ENCODE measurements at places on chromosomes 16 and 17.

DNA sequence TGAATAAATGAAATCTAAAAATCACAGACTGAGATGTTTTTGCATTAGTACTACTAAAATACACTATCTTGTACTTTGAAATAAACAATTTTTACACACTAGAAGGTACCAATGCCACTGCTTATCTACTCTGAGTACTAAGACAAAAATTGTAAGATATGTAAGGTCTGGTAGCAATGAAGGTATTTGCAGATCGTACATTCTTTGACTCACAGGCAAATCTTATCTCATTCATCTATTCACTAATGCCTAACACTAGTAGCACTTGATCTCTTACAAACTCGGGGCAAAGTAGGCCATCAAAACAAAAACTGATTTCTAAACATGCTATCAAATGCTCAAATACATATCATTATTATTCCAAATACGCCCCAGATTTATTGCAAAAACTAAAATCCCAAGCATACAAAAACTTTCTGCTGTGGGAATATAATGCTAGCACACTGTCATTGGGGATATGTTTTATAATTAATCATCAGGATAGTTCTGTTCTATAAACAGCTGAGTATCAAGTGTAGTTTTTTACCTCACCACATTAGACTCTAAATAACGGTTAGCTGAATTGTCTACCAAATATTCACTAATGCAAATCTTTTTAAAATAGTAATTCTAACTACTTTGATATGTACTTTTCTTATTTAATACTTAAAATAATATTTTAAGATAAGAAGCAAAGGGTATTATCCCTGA, 68.0 kb downstream of the MED13 start:
- H3K27me3 ChIP-seq = no peaks in the 10 kb centered on the region
- H3K36me3 ChIP-seq = peaks cover 83% of the 10 kb centered on the region
- no peak overlapping the region for H3K4me3 ChIP-seq
- H3K27ac ChIP-seq = no peak overlapping the region

DNA sequence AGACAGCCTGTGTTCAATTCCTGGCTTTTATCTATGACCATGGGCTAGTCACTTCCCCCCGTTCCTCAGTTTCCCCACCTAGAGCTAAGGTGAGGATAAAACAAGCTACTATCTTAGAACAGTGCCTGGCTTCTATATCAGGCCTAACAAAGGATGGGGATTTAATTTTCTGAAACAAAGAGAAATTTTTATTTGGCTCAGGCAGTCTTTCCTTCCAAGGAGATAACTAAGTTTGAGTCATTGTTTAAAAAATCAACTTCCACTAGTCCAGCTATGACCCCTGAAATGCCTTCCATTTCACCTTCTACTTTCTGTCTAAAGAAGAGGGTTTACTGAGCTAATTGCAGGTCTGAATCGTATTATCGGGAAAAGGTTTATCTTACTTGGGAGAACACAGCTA, 99.0 kb downstream of the CMIP start:
- peaks cover 33% of the 10 kb centered on the region for H3K4me1 ChIP-seq
- H3K4me3 ChIP-seq = no peak overlapping the region
- no peak for DNase-seq
- peak overlapping the region; percentile 6 for H3K27ac ChIP-seq
- peaks cover 19% of the 10 kb centered on the region for H3K36me3 ChIP-seq

GRCh38 chr16:65532846-65533245, 411.0 kb upstream of the CDH11 start:
- peaks cover 9% of the 10 kb centered on the region for H3K4me1 ChIP-seq
- DNase-seq = no peak
- H3K27ac ChIP-seq = no peak overlapping the region
- no peaks in the 10 kb centered on the region for H3K36me3 ChIP-seq
- no peak overlapping the region for H3K4me3 ChIP-seq
- H3K27me3 ChIP-seq = no peaks in the 10 kb centered on the region

DNA sequence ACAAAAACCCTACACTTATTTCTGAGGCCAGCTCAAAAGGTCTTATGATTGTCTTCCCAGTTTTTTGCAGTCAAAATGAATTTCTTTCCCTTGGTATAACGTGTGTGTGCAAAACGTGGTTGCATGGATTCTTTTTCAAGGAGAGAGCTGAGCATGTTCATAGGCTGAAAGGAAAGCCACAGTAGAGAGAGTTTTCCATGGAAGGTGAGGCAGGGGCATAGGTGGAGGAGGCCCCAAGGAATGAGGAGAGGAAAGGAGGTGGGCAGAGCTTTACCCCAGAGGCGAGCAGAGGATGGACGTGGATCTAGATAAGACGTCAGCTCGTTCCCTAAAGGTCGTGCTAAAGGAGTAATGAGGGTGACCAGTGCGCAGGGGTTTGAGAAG, 22.8 kb downstream of the TRPV2 start:
- H3K4me3 ChIP-seq = peak overlapping the region; percentile 14
- H3K27me3 ChIP-seq = no peaks in the 10 kb centered on the region
- H3K4me1 ChIP-seq = peaks cover 12% of the 10 kb centered on the region
- peaks cover 42% of the 10 kb centered on the region for H3K36me3 ChIP-seq
- H3K27ac ChIP-seq = peak overlapping the region; percentile 93
- DNase-seq = no peak

DNA sequence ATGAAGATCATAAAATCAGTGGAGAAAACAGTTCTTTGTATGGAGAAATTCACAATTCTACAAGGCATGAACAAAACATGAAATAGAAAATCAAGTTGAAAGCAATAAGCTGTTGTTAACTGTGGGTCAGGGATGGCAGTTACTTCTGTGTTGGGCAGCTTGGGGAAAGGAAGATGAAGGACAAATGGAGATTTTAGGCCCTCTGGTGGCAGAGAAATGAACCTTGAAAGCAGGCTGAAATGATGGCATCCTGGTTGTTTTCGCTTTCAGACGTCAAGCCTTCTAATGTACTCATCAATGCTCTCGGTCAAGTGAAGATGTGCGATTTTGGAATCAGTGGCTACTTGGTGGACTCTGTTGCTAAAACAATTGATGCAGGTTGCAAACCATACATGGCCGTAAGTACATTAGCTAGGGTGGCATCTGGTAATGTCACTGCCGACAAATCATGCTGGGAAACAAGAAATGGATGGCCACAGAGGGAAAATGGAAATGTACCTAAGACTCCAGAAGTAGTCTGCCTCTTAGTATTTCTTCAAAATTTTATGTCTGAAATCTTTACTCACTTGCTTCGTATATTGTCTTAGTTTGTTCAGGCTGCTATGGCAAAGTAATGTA, 108.9 kb downstream of the MAP2K6 start:
- H3K36me3 ChIP-seq = no peaks in the 10 kb centered on the region
- DNase-seq = no peak
- H3K4me3 ChIP-seq = no peak overlapping the region
- no peaks in the 10 kb centered on the region for H3K27me3 ChIP-seq
- H3K27ac ChIP-seq = no peak overlapping the region

- H3K27me3 ChIP-seq = no peaks in the 10 kb centered on the region
- no peak overlapping the region for H3K4me3 ChIP-seq
- no peak for DNase-seq
- H3K4me1 ChIP-seq = no peaks in the 10 kb centered on the region
- peaks cover 59% of the 10 kb centered on the region for H3K36me3 ChIP-seq
Measured at GRCh38 chr17:21001111-21001812, 41.5 kb downstream of the USP22 start.

DNA sequence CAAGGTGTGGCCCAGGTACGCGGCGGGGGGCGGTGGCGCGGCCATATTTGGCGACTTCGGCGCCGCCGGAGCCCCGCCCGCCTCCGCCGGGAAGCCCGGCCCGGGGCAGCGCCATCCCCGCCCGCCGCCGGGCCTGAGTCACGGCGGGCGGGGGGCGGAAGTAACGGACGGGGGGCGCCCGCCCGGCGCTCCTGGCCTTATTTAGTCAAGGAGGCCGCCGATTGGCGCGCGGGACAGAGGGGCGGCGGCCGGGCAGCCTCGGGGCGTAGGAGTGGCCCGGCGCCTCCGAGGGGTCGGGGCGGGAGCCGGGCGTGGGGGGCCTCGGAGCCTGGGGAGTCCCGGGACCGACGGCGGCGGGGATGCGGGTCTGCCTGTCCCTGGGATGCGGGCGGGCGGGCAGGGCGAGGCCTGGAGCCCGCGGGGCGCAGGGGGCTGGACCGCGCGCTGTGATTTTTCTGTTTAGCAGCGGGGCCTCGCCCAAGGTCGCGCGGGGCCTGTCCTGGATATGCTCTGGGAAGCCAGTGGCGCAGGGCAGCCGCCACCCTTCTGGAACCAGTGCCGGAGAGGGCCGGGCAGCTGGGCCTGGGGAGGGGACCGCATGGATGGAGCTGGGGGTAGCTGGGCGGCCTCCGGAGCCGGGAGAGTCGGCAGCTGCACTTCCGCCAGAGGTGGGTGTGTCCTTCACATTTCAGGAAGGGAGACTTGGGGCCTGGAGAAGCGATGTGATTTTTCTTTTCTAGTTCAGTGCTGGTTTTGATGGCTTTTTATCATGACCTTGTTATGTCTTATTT, 2.3 kb upstream of the ACTG1 start:
- peaks cover 5% of the 10 kb centered on the region for H3K4me1 ChIP-seq
- peak overlapping the region; percentile 66 for H3K4me3 ChIP-seq
- H3K36me3 ChIP-seq = peaks cover 24% of the 10 kb centered on the region
- H3K27ac ChIP-seq = peak overlapping the region; percentile 97

- DNase-seq = no peak
- no peaks in the 10 kb centered on the region for H3K36me3 ChIP-seq
- H3K4me1 ChIP-seq = no peaks in the 10 kb centered on the region
- H3K27me3 ChIP-seq = peaks cover 82% of the 10 kb centered on the region
Measured at GRCh38 chr17:37744633-37744927, 279 bp downstream of the HNF1B start.

DNA sequence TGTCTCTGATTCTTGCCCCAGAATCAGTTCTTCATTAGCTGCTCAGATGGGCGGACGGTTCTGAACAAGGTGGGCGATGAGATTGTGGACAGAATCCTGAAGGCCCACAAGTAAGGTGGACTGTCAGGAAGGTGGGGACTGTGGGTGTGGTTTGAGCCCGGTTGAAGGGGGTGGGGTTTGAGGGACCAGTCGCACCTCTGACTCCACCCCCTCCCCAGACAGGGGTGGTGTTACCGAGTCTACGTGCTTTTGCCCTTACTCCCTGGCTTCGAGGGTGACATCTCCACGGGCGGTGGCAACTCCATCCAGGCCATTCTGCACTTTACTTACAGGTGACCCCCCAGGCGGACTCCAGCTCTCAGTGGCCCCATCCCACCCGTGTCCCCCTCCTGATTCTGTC, 11.3 kb downstream of the PLD2 start:
- peaks cover 28% of the 10 kb centered on the region for H3K36me3 ChIP-seq
- no peak overlapping the region for H3K27ac ChIP-seq
- no peaks in the 10 kb centered on the region for H3K4me1 ChIP-seq

DNA sequence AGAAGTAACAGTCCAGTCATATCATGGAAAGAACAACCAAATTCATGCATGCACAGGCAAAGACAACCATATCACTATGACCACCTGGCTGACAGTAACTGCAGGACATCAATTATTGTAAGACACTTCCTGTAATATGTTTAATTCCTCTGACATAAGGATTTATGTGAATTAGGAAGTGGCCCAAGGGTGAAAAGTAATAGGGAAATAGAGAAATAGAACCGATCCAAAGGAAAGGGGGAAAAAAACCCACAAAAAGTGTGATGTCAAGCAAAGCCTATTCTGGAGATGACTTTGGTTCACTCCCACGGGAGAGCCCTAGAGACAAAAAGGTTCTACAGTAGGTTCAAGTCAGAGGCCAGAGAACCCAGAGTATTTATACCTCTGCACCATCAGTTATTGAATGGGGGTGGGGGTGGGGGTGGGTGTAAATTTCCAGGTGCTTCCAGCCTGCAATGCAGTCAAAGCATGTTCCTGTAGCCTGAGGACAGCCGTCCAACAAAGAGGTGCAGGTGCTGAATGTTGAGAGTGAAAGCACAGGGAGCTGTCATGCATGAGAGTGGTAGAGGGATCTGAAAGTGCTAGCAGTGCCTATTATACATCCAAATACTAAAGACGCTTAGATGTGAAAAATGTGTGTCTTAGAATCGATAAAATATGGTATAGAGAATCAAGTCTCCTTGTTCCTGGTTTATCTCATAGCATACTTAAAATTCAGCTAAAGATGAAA, 95.6 kb upstream of the HLF start:
- no peaks in the 10 kb centered on the region for H3K27me3 ChIP-seq
- H3K36me3 ChIP-seq = no peaks in the 10 kb centered on the region
- DNase-seq = no peak
- peaks cover 13% of the 10 kb centered on the region for H3K4me1 ChIP-seq
- no peak overlapping the region for H3K27ac ChIP-seq

GRCh38 chr17:17403899-17404576, 72.8 kb upstream of the MED9 start:
- no peak overlapping the region for H3K4me3 ChIP-seq
- no peaks in the 10 kb centered on the region for H3K36me3 ChIP-seq
- no peak overlapping the region for H3K27ac ChIP-seq
- no peaks in the 10 kb centered on the region for H3K4me1 ChIP-seq

- peaks cover 32% of the 10 kb centered on the region for H3K4me1 ChIP-seq
- no peak for DNase-seq
- no peaks in the 10 kb centered on the region for H3K27me3 ChIP-seq
- H3K27ac ChIP-seq = peak overlapping the region; percentile 89
- no peaks in the 10 kb centered on the region for H3K36me3 ChIP-seq
Measured at GRCh38 chr17:78884148-78884825, 18.7 kb downstream of the CEP295NL start.

DNA sequence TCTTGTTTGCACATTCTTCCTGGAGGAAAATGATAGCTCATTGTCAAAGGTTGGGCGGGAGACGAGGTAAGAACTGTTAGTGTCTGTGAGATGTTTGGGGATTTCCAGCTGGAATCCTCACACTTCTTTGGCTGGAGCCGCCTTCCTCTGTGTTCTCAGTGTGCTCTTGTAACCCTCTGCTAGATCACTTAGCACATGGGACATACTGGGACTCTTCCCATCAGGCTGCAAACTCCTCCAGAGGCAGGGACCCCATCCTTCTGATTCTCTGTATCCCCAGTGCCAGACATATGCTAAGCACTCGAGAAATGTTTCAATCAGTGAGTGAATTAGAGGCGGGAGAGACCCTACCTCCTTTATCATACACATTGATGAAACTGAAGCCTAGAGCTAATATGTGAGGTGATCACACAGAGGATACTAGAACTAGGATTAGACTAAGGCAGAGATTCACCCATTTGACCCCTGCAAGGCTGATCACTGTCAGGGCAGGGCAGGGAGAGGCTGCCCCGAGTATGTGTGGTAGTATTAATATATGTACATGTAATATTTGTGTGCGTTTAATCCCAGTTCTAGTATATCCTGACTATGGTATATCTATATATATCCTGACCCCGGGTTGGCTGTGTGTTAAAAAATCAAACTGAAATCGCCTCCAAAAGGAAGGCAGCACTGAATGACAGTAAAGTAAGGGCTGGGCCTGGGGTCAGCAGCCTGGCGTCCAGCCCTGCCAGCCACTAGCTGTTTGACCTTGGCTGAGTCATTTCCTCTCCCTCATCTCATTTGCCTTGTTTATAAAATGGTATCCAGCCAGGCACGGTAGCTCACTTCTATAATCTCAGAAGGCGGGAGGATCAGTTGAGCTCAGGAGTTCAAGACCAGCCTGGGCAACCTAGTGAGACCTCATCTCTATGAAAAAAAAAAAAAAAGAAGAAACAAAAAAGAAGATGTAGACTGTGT, 75.5 kb upstream of the TBX2 start:
- no peak for DNase-seq
- no peaks in the 10 kb centered on the region for H3K36me3 ChIP-seq
- H3K27me3 ChIP-seq = no peaks in the 10 kb centered on the region

GRCh38 chr17:79749156-79749815, 18.5 kb downstream of the ENPP7 start:
- peaks cover 53% of the 10 kb centered on the region for H3K27me3 ChIP-seq
- H3K4me3 ChIP-seq = no peak overlapping the region
- H3K27ac ChIP-seq = no peak overlapping the region
- no peaks in the 10 kb centered on the region for H3K4me1 ChIP-seq

Measured in RWPE2 (cell line).